ENCODE measurements at places on chromosomes 2 and 18.

DNA sequence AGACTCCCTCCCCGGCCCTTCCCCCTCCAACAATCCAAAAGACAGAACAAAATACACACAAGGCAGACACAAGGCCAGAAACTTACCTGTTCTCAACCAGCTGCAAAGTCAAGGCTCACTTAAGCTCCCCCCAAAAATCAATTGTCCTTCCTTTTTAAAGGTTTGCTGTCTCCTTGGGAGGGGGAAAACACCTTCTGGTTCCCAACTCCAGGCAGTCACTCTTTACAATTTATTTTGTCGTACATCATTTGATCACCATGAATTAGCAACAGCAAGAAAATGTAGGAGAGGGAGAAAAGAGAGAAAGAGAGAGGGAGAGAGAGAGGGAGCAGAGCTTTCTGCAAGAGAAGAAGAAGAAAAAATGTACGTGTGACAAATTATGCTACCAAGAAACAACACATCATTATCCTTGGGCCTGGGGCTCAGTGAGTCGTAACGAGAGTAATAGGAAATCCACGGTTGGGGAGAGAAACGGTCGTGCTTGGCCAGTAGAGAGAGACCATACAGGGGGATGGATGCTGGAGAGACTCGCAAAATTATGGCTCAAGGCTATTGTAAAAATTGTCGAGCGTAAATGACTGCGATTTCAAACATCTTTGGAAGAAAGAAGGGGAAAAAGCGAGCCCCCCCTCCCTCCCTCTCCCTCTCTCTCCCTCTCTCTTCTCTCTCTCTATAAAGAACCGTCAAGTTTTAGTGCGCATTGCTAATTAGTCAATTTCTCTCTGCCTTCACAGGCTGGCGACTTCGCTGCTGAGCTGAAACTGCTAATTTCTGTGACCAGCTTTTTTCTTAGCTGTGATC, at the start of gene KLHL14:
Gene KLHL14, minus strand, starts transcription at position 443 of the 801 bp plus-strand sequence. CDS start 2,432 bp downstream, outside the sequence.
- DNase-seq, result no peak

GRCh38 chr2:190938771-190939335, 58.2 kb downstream of the GLS start:
- no peak for DNase-seq

DNA sequence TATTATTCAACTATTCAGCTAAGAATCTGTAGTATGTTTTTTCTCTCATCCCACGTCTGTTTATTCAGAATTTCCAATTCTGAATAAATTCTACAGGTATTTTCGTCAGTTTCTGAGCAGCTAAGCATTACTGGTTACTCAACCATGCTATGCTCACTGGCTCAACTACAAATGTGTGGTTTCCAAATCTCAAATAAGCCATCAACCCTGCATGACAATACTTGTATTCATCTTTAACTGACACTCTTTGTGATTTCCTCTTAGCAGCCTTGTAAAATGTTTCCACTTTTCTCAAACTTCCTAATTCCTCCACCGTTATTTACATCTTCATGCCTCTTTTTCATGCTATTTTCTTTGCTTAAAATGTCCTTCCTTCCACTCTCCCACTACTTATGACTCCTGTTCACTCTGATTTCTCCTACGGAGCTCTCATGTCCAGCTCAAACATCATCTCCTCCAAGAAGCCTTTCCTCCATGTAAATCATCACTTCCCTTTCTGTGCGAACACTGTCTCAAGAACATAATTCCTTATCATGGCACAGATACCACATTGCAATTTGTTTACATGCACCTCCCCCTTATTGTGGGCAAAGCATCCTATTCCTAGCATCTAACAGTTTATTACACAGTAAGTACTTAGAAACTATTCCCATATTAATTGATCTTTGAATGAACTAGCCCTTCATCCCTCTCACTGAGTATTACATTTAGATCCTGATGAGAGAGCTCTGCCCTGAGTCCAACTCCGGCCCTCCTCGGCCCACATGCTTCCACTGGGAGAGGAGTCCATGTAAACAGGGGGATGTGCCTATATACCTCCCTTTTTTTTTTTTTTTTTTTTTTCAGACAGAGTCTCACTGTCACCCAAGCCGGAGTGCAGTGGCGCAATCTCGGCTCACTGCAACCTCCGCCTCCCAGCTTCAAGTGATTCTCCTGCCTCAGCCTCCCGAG, 10.5 kb downstream of the CCDC88A start:
- no peak for DNase-seq

DNA sequence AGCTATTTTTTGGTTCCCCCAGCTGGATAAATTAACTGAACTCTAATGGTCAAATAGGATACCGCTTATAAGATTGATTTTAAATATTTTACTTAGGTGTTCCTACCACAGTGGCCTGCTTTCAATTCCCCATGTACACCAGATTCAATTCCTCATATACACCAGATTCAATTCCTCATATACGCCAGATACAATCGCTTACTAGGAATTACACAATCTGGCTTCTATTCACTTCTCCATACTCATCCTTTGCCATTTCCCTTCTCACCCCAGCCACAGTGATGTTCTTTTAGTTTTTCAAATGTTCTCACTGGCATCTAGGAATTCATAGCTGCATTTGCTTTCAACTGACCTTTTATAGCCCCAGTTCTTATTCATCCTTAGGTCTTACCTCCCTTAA, 66.5 kb downstream of the SLC40A1 start:
- DNase-seq, result no peak

- no peak for DNase-seq
Observed at GRCh38 chr2:98308532-98308931, 37.7 kb upstream of the CNGA3 start.

DNA sequence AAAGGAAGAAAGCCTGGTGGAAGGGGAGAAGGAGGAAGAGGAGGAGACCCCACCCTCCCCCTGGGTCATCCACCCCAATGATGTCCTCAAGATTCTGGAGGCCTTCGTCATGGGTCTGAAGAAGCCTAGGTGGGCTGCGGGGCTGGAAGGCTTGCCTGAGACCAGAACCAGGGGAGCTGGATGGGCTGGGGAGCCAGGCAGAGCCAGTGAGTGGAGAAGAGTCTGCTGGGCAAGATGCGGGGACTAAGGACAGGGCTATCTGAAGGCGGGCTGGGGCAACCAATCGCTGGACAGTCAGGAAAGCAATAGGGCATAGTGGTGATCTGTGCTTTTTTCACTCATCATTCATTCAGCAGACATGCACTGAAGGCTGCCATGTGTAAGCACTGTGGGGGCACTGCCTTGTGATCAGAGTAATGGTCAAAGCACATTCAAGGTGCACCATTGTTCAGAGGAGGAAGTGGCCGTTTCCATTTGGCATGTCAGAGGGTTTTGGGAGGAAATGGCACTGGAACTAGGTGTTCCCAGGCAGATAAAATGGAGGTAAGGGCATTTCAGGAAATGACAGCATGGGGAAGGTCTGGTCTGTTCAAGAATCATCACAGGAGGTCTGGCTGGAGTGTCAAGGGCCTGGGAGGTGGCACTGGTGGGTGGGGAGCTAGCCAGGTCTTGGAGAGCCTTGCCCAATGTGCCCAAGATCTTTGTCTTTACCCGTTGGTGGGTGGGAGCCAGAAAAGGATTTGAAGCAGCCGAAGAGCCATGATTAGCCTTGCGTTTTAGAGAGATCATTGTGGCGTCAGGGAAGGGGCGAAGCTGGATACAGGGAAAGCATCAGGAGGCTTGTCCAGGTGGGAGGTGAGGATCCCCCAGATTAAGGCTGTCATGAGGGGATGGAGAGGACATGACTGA, 24.2 kb downstream of the OTOF start:
- no peak for DNase-seq

DNA sequence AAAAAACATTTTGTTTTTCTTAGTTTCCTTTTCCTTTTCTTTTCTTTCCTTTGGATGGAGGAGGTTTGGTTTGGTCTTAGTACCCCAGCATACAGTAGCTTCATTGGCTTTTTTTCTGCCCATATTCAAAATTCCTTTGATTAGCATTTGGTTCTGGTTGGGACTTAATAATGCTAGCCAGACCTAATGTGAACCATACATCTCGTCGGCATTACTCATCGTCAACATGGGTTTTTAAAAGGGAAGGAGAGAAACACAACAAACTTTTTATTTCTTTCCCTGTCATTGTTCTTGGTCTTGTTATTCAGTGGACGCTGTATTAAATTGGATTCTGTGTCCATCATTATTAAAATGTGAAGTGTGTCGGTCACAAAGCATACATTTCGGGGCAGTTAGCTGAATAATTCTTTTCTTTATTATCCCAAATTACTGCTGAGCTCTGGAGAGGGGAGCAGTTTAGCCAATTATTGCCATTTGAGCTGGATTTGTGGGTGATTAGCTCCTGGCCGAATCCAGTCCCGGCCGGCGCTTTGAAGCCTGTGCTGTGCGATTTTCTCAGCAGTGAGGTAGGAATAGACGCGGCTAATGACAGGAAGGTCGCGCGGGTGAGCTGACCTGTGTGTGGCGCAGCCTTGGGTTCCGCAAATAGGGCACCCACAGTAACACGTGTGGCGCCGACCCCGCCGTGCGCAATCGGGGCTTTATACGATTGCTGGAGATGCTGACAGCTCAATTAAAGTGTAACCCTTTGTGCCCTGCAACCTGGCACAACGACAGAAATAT, 303.3 kb downstream of the GBX2 start:
- no peak for DNase-seq

- DNase-seq, result no peak
Observed at GRCh38 chr2:29423061-29423666, 307.9 kb downstream of the CLIP4 start.

GRCh38 chr2:71330585-71331330, 824 bp upstream of the ZNF638 start:
- DNase-seq, result no peak

- no peak for DNase-seq
Observed at GRCh38 chr2:160224060-160224459, 24.0 kb upstream of the ITGB6 start.

DNA sequence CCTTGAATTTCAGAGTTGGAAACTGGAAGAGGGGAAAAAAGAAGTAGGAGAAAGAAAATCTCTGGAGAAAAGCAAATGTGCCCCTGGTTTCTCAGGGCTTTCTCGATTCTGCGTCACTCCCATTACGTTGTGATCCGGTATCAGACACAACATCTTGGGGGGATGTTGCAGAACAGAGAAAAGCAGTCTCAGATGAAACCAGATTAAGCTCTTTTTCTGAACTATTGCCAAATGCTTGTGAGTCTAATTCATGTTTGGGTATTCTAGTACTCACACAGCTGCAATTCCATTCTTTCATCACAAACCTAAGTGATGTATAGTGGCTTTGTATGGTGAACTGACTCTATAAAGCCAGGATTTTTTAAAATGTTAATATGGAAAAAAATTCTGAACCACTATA, 233.2 kb downstream of the TCF4 start:
- no peak for DNase-seq

DNA sequence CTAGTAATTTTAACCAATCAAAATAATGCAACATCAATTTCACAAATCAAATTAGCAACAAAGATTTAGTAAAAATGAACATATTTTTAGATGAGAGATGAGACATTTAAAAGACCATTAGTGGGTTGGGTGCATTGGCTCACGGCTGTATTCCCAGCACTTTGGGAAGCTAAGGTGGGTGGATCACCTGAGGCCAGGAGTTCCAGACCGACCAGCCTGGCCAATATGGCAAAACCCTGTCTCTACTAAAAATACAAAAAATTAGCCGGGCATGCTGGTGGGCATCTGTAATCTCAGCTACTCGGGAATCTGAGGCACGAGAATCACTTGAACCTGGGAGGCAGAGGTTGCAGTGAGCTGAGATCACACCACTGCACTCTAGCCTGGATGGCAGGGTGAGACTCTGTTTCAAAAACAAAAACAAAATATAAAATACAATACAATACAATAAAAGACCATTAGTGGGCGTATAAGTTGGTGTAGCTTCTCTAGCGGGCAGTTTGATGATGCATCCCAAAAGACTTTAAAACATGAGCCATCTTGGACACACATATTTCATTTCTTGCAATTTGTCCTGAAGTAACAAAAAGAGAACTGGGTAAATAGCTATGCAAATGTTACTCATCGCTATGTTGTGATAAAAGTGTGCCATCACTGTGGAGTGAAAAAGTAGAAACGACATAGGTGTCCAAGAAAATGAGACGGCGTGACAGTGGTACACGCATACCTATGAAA, 101.8 kb downstream of the COL6A3 start:
- DNase-seq, result no peak

DNA sequence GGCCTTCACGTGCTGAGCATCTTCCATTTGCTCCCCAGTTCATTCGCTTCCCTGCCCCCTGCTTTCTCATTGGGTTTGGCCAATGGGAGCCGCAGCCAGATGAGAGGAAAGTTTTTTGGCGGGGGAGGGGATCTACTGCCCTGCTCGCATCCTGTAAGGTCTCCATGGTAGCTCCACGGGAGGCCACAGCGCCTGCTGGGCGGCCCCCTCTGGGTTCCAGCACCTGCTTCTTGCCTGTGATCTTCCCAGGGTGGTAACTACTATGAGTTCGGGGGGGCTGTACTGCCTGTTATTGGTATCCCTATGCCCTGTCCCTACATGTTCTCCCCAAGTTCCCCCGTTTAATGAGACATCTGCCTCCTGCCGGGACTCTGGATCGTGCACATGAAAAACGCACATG, 57.2 kb downstream of the INPP5D start:
- DNase-seq, result no peak

GRCh38 chr18:57326718-57327323, 25.5 kb upstream of the ST8SIA3 start:
- DNase-seq, result no peak

DNA sequence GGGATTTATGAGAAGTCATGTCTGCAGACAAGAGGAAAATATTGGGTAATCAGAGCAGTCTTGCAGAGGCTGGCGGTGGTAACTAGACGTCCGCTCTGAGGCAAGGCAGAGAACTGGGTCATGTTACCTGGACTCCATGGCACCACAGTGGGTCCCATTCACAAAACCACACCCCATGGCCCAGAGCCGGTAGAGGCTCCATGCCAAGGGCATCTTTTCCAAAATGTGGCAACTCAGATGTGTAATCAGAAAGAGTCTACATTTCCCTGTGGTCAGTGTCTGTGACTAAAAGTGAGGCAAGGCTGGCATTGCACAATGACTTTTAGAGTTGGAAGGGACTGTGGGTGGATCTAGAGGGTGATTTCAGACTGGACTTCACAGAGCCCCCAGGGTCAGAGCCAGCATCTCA, 113.1 kb downstream of the MREG start:
- DNase-seq, result no peak

DNA sequence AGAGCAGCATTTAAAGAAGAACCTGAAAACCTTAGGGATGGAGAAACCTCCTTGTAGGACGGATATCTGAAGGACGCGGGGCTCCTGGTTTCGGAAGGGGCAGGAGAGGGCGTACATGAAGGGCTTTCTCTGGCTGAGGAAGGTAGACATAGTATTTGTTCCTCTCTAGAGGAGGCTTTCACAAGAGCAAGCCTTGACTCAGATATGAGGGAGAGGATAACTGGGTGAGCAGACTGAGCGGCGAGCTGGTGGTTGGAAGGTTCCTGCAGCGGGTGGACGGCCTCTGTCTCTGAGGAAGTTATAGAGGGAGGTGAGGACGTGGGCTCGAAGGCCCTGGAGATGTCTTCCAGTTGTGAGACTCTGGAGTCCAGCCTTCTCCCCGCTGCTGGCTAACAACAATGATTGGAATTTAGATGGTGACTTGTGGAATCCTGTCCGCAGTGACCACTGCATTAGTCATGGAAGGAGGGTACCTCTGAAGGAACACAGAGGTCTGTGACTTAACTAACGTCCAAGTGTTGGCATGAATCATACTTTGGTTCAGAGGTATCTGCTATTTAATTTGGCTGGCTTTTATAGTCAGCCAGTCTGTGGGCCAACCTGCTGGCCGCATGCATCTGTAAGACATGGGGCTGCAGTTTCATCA, 80.9 kb downstream of the ASAP2 start:
- DNase-seq, result no peak

- DNase-seq, result no peak
Observed at GRCh38 chr2:168224346-168224745, 23.0 kb downstream of the STK39 start.

All from NCI-H524 treated with DMSO at 0.1 percent for 48 hours (cell line).